Stimulated activated CD4-positive, alpha-beta T cell treated with anti-CD3 and anti-CD28 coated beads, Interleukin-1b, Interleukin-23, amount 100 ng/mL, for 1 hour (primary cell): ENCODE measurements at places on chromosomes 11 and 22.

DNA sequence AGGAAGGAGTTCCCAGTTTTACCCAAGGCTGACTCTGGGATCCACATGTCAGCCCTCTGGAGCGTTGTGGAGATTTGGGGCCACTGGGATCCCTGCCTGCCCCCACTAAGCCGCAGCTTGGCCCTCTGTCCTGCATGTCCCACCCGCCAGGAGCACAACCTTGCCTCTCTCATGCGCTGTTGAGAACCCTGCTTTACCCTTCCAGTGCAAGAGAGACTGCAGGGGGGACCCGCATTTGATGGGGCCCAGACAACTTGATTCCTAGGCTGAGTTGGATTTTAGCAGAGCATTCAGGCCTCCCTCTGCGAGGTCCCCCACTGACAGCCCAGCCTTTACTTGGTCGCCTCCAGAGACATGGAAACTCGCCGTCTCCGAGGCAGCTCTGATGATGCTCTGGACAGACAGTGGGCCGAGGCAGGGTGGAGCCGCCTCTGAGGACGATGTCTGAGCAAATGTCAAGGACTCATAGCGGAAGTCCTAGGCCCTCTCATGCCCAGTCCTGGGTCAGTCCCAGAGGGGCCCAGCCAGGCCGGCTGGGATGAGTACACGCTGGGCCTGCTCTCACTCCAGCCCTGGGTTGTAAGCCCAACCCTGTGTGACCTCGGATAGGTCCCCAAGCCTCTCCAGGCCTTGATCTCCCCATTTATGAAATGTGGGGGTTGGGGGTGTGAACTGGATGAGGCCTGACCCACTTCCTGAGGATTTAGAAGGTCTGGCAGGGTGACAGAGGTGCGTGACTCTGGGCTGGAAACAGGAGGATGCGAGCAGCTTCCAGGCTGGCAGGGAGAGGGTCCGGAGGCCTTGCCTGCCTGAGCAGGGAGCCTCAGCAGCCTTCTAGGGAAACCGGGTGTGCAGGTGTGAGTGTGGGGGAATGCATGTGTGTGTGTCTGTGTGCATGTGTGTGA, 630 bp downstream of the CD5 start:
- DNase-seq: no peak

DNA sequence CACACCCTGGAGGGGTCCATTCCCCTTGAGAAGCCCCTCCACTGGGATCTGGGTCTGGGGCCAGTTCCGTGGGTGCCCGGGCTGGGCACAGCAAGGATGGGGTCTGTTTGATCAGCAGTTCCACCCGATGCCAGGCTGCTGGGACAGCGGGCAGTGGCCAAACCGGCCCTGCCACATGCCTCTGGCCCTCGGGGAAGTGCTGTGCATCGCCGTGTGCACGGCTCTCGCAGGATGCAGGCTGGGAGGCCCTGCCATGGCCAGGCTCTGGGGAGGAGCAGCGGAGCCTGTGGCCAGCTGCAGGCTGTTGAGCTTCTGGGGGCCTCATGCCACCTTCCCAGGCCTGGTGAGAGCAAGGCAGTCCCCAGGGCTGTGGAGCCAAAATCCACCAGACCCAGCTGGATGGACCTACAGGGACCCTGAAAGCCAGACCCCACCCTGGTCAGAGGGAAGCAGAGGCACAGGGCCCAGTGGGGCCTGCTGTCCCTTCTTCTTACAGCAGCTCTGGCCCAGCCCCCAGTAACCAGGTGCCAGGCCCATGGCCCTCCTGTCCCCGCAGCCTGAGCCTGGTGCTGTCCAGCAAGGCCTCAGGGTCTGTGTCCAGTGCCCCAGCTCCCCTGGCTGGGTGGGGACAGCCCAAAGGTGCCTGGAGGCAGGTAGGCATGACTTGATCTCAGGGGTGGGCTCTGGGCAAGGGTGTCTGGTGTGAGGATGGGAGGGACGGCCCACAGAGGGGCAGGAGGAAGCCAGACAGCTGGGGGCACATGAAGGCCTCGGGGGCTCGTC, 57.3 kb downstream of the WNT7B start:
- DNase-seq: no peak

- DNase-seq: no peak
Observed at GRCh38 chr11:70040869-70041501, 37.1 kb upstream of the ANO1 start.

DNA sequence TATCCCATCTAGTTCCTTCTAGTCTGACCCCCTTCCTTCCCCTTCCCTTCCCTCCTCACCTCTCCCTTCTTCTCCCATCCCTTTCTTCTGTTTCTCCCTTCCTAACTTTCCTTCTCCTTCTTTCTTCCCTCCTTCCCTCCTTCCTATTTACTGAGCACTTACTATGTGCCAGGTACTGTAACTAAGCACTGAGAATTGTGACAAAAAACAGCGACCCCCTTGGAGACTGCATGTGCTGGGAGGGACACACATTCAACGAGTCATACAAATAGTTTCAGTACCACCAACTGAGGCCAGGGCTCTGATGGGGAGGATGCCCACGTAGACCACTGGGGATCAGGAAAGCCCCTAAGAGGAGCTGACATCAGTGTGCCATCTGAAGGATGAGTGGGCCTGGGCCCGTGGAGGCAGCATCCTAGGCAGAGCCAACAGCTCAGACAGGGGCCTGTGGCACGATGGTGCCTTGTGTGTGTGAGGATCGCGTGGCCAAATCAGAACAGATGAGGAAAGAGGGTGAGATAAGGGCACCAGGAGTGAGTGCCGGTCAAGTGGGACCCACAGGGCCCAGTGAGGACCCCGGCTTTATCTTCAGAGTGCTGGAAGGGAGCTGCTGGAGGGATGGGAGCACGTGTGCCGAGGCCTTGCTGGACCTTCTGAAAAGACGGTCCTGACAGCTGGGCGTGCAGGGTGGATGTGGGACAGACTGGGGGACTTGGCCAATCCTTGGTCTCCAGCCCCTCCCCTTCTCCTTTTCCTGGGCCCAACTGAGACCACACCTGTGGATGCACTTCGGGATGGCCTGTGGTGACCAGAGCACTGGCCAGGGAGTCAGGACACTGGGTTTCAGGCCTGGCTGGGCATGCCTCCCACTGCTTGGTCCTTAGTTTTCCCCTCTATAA, 38.4 kb upstream of the CRYBB3 start:
- DNase-seq: no peak

DNA sequence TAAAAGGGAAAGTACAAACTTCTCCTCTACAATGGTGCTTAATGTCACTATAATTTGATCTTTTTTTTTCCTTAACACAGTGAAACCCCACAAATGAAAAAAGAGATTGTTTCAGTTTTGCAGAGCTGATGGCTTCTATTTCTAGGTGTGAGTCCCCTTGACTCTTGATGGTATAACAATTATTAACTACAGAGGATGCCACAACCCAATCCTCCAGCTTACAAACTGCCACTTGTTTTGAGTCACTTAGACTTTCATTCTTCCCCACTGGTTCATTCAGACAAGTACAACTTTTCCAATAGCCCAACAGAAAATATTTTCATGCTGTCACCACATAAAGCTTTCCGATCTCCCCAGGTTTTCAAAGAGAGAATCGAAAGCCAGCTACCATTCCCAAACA, 812.2 kb downstream of the LRRC4C start:
- DNase-seq: no peak

DNA sequence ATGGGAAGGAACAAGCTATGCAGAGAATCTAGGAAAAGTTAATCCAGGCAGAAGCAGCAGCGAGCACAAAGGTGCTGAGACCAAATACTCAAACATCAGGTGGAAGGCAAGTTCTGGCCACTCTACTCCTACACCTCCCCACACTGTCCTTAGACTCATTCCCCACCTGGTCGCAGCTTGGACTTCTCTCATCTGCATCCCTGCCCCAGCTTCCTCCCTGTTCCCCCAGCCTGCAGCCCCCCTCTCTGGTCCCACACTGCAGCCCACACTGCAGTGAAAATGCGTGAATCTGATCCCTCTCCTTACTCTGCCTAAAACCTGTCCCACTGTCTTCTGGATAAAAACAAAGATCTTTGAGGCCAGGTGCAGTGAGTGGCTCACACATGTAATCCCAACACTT, 9.1 kb downstream of the TPBGL start:
- DNase-seq: no peak

GRCh38 chr11:130801333-130802122, 114.8 kb downstream of the SNX19 start:
- no peak for DNase-seq

GRCh38 chr11:8870411-8871170, 40.4 kb upstream of the AKIP1 start:
- DNase-seq: no peak

DNA sequence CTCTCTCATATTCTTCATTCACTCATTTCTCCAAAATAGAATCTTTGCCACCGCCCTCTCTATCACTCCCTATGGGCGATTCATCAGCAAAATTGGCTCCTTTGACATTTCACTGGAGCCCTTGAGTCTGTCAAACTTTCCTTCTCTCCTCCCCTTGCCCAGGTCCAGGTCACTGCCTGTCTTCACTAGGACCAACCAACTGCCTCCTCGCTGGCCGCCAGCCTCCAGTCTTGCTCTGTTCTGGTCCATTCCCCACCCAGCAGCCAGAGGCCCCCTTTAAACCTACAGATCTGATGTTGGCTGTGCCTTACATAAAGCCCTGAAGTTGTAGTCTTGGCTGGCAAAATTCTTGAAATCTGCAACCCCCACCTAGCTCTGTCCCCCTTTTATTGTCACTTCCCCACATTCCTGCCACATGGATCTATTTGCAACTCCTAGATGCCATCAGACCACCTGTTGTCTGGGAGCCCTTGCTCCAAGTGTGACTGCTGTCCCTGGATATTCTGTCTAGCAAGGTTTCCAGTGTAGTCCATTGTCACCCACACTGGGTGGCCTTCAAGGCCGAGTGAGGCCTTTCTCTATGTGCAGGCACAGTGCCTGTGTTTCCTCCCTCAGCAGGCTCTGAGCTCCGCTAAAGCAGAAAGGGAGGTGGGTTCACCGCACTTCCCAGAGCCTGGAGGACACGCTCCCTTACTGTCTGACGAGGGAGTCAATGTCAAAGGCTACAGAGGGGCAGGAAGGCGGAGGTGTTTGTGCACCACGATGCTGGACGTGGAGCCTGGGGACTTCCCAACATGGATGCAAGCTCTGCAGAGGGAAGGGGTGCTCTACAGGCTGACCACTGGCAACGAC, 25.5 kb downstream of the MYEOV start:
- no peak for DNase-seq

DNA sequence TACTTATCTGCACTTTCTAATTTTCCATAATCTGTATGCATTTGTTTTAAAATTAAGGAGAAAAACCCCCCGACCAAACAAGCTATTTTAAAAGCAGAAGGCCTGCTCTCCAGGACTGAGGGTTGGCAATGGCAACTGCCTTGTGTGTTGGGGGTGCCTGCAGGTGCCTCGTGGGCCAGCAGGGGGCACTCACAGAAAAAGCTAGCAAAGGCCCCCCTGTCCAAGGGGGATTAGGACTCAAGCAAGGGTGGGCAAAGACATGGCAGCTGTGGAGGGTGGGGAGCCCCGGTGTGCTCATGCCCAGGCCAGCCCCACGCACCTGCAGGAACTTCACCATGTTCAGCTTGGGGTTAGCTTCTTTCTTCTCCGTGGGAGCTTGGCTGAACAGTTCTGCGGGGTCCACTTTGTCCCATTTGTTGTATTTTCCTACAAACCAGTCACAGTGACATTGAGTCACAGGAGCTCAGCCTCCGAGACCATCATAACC, 10.3 kb downstream of the TOP3B start:
- DNase-seq: peak; percentile 31

DNA sequence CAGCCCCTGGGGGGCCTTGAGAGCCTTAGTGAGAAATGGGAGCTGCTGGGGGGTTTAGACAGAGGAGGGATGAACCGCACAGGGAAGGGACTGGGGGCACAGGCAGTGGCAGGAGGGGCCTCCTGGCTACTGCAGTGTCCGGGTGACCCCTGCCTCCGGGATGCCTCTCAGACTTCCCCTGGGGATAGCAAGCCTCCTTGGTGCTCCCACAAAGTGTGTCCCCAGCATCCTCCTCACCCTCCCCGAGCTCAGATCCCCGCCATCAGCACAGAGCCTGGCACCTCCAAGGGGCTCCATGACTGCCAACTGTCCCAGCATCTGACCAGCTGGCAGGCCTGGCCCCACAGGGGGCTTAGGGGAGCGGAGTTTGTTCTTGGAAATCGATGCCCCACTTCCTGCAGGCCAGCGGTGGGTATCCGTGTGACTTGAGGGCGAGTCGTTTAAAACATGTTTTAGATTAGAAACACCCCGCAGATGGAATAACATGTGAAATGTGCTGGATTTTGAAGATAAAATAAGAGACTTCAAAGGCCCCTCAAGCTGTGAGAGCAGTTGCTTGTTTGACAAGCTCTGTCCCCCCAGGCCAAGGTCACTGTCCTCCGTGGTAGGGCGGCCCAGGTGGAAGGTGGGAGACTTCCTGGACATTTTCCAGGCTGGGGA, 13.5 kb upstream of the FLRT1 start:
- no peak for DNase-seq

DNA sequence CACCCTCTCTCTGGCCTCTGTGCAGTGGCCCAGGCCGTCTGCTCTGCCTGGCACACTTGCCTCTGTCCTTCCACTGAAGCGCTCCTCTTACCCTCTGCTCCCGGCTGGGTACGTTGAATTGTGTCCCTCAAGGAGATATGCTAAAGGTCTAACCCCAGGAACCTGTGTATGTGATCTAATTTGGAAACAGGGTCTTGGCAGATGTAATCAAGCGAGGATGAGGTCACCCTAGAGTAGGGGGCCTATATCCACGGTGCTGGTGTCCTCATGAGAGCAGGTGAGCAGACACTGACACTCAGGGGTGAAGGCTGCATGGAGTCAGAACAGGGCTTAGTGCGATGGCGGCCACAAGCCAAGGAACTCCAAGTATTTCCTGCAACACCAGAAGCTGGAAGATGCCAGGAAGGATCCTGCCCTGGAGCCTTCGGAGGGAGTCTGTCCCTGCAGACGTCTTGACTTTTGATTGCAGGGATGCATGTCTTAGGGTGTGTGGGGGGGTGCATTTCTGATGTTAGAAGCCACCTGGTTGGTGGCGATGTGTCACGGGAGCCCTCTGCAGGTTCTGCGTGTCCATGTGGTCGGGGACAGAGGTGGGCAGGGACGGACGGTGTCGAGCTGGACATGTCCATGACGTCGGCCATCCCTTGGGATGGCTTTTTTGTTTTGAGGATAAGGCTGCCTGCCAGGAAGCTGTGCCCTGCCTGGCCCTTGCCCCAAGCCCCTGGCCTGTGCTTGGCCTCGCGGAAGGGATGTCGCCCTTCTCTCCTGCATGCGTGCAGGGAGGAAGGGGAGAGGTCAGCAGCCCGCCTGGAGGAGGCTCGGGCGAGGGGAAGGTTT, 68.6 kb downstream of the LRP5 start:
- DNase-seq: no peak

DNA sequence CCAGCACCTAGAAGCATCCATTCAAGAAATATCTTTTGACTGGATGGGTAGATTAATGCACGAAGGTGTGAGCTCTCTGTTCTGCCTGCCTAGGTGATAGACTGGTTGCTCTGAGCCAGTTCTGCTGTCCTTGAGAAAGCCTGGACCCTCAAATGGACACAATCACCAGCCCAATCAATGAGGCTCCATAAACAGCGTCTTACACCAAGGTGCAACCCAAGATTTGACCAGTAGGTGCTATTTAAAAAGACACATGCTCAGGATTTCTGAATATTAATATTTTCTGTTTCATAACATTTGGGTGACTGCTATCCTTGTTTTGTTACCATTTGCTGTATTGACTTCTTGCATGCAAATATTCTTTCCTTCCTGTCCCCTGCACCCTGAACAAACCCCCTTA, 39.0 kb downstream of the PAMR1 start:
- no peak for DNase-seq
